ENCODE measurements at places on chromosomes 11 and 22.

GRCh38 chr22:24244144-24244787 lies 616 bp downstream of the GGT5 start:
- no peak for DNase-seq

GRCh38 chr11:59479906-59480305 lies 6.8 kb downstream of the OR4D10 start:
- DNase-seq, result no peak

DNA sequence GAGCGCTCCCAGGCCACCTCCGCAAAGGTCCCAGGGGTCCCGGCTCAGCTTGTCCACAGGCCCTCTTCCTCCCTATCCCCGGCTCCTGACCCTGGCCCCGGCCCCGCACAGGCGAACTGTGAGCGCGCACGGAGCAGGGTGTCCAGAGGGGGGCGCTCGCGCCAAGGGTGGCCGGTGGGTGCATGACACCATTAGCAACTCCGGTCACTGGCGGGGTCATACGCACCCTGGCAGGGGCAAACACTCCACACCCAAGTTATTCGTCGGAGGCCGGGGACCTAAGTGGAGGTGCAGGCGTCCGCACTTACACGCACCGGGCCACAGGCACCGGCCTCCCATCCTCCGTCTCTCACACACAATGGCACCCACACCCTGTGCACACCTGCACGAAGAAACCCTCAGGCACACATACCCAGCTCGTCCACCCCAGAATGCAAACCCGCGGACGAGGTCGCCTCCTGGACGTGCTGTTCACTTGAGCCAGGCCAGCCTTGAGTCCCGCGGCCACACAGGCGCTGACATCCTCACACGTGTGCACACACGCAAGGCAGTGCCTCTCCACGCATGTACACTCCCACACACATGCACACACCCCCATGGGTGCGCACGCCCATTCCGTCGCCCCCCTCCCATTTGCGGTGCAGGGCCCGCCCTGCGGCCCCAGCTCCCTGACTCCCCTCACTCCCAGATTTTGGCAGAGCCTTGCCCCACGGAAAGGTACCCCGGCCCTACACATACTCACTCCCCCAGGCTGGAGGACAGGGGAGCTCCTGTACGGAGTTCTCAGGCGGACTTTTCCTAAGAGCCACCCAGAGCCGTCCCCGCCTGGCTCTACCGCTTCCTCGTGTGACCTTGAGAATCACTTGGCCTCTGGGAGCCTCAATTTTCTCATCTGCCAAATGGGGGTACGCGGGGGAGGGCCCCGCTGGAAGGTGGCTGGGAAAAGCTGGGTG lies at the start of gene RASGRP2:
Gene RASGRP2, minus strand, starts transcription at position 552 of the 953 bp plus-strand sequence. CDS start 1,276 bp downstream, outside the sequence.
- no peak for DNase-seq

GRCh38 chr11:13329670-13330356 lies 52.2 kb downstream of the BMAL1 start:
- DNase-seq, result no peak

GRCh38 chr22:27745809-27746208 lies 55.7 kb downstream of the MN1 start:
- DNase-seq, result no peak

GRCh38 chr22:39306456-39307361 lies 12.7 kb downstream of the RPL3 start:
- DNase-seq, result no peak

- DNase-seq, result no peak
Observed at GRCh38 chr11:66663741-66664296, 13.9 kb downstream of the RBM4B start.

- no peak for DNase-seq
Observed at GRCh38 chr11:33996498-33997454, 54.8 kb upstream of the CAPRIN1 start.

Measured in cortex of kidney (tissue), 1 donor.